Right hindlimb (tissue), 1 donor: ENCODE measurements at places on chromosomes 16 and 17.
A peak's percentile ranks its signal among the peaks of the same experiment; 100 is the strongest.

DNA sequence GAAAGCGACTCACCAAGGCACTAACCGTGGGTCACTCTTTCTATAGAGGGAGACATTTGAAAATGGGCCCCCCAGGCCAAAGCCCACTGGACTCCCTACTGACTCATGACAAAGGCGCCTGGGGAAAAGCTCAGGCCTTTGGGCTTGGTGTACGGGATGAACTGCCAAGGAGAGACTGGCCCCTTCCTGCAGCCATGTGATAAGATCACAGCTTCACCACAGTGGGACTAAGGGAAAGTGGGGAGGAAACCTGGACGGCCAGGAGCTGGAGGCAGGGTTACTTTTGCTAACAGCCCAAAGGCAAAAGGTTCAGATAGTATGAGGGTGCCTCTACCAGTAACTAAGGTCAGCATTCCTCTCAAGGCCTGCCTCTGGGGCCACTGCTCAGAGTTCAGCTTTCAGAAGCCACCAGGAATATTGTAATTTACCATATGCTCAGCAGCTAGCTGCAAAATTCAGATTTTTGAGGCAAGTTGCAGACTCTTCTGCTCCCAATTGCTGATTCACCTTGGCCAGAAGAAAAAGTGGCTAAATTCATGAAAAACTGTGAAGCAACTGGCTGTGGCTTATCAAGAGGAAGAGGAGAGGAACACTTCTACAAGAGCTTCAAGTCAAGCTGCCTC, 37.1 kb upstream of the SLC25A19 start:
- no peak for DNase-seq

GRCh38 chr16:79751471-79752184, 151.1 kb upstream of the MAF start:
- DNase-seq, result peak; percentile 85

DNA sequence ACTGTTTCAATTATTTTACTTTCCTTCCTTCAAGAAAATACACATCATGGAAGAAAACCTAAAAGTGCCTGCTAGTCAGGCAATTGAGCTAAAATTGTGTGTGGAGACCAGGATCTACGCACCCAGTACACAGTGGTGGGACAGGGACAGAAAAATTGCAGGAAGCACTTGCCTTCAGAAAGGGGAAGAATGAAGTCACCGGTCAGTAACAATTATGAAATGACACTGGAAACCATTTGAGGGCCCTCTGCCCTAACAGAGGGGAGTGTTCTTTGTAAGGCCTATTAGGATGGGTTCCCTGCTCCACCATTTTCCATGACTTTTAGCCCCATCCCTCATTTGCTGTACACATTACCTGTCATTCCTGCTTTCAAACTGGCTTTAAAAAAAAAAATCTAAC, 4.5 kb upstream of the PHAF1 start:
- no peak for DNase-seq

- DNase-seq, result no peak
Measured at GRCh38 chr16:80231888-80232287, 308.9 kb upstream of the DYNLRB2 start.

GRCh38 chr17:74541176-74542111, 4.5 kb downstream of the CD300C start:
- no peak for DNase-seq

DNA sequence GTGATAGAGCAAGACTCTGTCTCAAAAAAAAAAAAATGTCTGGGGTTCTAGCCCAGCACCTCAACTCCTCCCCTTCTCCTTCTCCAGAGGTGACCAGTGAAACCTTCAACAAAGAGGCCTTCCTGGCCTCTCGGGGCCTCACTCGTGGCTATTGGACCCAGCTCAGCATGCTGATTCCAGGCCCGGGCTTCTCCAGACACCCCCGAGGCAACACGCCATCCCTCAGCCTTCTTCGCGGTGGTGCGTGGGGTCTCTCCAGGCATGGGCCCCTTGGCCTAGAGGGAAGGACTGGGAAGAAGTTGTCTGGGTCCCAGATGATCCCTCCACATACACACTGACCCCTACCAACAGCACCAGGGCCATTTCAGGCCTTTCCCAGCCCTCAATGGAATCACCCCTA, 3.5 kb upstream of the CXCL16 start:
- no peak for DNase-seq

GRCh38 chr17:2610195-2611175, 17.0 kb downstream of the PAFAH1B1 start:
- no peak for DNase-seq

GRCh38 chr17:81000631-81001357, 9.2 kb downstream of the CHMP6 start:
- peak; percentile 58 for DNase-seq

DNA sequence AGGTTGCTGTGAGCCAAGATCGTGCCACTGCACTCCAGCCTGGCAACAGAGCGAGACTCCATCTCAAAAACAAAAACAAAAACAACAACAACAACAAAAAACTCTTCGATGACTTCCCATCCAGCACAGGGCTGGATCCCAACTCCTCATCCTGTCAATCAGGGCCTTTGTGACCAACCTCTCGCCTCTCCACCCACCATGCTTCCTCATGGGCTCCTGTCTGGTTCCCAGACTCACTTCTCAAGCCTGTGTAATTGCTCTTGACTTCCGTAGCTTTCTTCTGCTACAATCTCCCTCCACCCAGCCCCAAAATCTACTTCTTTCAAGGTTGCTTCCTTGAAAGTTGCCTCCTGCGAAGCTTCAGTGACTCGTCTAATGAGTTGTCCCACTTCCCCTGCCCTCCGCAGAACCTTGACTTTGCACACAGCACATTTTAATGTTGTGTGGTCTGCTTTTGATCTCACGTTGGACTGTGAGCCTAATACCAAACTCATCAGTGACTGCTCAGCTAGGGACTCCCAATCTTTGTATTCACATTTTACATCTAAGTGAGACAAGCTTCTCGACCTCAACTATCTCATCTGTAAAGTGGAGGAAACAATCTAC, 936 bp upstream of the RASL10B start:
- DNase-seq, result no peak

DNA sequence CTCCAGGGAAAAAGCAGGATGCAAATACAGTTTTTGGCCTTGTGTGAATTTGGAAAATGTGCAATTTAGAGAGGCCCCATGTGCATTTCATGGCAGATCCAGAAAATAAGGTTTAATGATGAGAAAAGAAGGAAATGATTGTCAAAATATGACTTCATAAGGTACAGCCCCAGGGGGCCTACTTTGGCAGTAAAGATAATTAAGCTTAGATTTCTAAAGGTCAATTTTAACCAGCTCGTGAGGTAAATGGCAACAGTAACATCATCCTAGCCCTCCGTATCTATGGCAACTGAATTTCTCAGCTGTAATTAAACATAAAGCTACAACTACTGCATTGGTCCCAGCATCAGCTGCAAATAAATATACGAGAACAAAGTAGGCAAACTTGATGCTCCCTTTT, 30.0 kb upstream of the PRSS54 start:
- no peak for DNase-seq

DNA sequence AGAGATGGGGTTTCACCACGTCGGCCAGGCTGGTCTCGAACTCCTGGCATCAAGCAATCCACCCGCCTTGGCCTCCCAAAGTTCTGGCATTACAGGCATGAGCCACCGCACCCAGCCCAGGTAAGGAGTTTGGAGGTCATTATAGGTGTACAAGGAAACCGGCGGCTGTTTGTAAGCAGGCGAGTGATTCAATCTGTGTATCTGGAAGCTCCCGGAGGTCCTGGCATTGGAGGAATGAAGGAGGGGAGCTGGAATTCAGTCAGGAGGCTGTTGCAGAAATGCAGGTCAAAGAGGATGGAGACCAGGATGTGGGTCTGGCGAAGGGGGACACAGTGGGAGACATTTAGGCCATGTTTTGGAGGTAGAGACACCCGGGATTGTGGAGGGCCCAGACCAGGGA, 18.8 kb downstream of the CDC42EP4 start:
- DNase-seq, result no peak

GRCh38 chr17:45645330-45645729, 138.8 kb upstream of the CRHR1 start:
- DNase-seq, result no peak

GRCh38 chr17:149231-149630, 11.9 kb downstream of the SCGB1C2 start:
- no peak for DNase-seq

GRCh38 chr16:16025214-16025968, 76.0 kb downstream of the ABCC1 start:
- DNase-seq, result no peak

- no peak for DNase-seq
Measured at GRCh38 chr17:16068323-16068722, 68.7 kb downstream of the TTC19 start.

- DNase-seq, result no peak
Measured at GRCh38 chr17:19678581-19679453, 30.3 kb downstream of the ALDH3A2 start.

DNA sequence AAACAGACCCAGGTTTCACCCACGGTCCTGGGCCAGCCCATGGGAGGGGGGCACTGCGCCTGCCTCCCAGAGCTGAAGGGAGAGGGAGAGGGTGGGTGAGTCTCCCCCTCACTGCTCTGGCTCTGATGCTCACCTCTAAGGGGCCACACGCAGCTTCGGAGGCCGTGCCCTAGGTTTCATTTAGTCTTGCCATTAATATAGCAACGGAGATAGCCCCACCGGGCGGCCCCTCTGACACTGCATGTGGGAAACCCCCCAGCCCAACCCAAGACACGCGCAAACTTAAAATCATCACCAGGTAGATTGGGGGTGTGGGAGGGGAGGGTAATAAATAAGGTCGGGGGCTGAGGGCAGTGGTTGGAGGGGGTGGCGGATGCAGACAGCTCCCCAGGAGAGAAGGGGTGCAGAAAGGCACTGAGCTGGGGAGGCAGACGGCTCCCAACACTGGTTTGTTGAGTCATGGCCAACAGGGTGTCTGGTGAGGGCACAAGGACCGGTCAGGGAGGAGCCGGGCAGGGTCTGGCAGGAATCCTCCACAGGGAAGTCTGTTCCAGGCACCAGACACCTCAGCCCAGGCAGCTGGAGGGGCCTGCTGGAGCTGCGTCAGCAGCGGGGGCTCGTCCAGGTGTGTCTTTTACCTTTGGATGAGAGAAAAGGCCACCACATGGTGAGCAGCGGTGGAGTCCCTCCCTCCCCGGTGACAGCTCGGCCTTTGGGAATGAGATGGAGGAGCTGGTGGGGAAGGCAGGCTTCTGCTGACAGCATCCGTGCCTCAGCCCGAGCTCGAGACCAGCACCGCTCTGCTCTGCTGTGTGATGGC, 32.0 kb upstream of the DOC2B start:
- no peak for DNase-seq

GRCh38 chr17:71855010-71855409, 265.8 kb upstream of the SOX9 start:
- DNase-seq, result no peak

GRCh38 chr16:85983606-85984230, 84.8 kb downstream of the IRF8 start:
- no peak for DNase-seq

- no peak for DNase-seq
Measured at GRCh38 chr17:33651686-33652085, 358.6 kb upstream of the ASIC2 start.

DNA sequence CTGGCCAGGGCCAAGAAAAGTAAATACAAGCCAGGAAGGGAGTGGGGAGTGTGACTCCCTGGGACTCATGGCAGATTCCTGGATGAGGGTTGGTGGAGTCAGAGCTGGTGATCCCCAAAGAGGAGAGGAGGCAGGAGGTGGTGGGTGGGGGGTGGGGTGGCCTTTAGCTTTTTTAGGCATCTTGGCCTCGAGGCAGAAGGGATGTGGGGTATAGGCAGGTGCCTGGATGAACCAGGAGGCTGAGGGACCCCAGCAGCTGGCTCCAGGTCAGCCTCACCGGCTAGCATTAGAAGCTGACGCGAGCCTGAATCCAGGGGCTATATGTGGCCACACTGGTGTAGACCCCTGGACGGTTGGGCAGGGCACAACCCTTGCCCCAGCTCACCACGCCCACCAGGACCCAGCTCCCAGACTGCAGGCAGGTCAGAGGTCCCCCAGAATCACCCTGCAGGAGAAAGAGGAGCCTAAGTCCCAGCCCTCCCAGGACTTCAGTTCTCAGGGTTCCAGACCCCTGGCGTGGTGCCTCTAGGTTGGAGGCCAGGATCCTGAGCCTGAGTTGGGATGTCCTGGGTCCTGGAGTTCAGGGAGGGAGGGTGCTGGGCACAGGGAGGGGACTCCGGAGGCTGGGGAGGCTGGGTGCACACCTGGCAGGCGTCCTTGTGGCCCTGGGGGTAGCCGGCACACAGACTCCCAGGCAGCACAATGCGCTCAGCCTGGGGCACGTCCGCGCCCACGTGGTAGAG, 2.8 kb downstream of the PRSS33 start:
- DNase-seq, result peak; percentile 13

- DNase-seq, result no peak
Measured at GRCh38 chr17:37182786-37183465, 192.9 kb upstream of the C17orf78 start.

GRCh38 chr17:44794851-44795413, 35.2 kb downstream of the GJC1 start:
- no peak for DNase-seq

GRCh38 chr17:12719948-12720347, 54.3 kb downstream of the MYOCD start:
- DNase-seq, result no peak

- DNase-seq, result no peak
Measured at GRCh38 chr17:58324056-58324408, 4.6 kb downstream of the TSPOAP1 start.

DNA sequence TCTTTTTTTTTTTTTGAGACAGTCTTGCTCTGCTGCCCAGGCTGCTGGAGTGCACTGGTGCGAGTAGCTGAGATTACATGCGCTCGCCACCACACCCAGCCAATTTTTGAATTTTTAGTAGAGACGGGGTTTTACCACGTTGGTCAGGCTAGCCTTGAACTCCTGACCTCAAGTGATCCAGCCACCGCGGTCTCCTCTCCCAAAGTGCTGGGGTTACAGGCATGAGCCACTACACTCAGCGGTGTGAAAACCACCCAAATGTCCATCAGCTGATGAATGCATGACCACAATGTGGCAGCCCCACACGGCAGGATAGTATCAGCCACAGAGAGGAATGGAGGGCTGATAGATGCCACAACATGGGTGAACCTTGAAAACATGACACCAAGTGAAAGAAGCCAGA, 2.1 kb downstream of the P2RX5 start:
- no peak for DNase-seq

- no peak for DNase-seq
Measured at GRCh38 chr16:7338826-7339225, 6.2 kb downstream of the RBFOX1 start.

DNA sequence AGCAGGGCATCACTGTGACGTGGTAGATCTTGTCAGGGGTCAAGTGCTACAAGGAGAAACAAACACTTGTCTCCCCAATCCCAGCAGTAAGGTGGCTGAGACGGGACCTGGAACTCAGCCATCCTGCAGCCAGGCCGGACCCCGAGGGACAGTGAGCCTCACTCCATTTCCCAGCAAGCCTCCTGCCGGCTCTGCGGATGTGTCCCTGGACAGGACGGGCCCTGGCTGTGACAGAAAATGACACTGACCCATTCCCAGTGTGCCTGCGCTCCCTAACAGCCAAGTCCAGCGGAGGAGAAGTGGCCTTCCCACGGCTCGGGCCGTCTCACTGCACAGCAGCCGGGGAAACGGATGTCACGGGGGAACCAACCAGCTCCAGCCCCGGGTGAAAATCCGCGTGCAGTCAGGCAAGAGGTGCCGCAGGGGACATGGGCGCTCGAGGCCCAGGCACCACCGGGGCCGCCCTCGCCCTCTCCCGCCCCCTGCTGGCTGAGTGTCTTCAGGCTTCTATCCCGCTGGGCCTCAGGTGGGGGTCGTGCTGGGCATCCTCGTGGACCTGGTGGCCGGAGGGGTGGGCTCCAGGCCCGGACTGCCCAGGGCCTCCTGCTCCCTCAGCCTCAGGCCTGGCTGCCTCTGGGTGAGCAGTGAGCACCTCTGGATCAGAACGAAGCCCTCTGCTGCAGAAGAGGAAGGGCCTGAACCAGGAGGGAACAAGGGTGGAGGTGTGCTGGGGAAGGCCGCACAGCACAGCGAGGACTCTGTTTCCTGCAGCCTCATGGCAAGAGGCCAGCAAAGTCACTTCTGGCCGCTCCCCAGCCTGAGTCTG, 6.7 kb downstream of the HAGHL start:
- no peak for DNase-seq
